ENCODE measurements at places on chromosomes 2 and 18. TPM values are rescaled to one million over a fixed set of nuclear protein-coding genes. Genes with fewer than 3 reads are reported as not detected.

GRCh38 chr2:166632616-166633015 is 138.6 kb upstream of the SCN7A start:
- no peaks in the 10 kb centered on the region for H3K36me3 ChIP-seq
- no peaks in the 10 kb centered on the region for H3K27me3 ChIP-seq
- H3K27ac ChIP-seq, result no peak overlapping the region
- no peak for DNase-seq

- H3K27me3 ChIP-seq, result no peaks in the 10 kb centered on the region
- no peak for DNase-seq
- H3K4me1 ChIP-seq, result no peaks in the 10 kb centered on the region
- no peak overlapping the region for H3K4me3 ChIP-seq
- H3K27ac ChIP-seq, result no peak overlapping the region
Observed at GRCh38 chr2:1744151-1744445, 217 bp downstream of the PXDN start.

- H3K36me3 ChIP-seq, result no peaks in the 10 kb centered on the region
- no peak for DNase-seq
- H3K4me1 ChIP-seq, result peaks cover 29% of the 10 kb centered on the region
- H3K27ac ChIP-seq, result no peak overlapping the region
- no peaks in the 10 kb centered on the region for H3K27me3 ChIP-seq
Observed at GRCh38 chr2:72892506-72893173, 5.4 kb downstream of the SPR start.

- no peak overlapping the region for H3K4me3 ChIP-seq
- DNase-seq, result no peak
- no peak overlapping the region for H3K27ac ChIP-seq
Observed at GRCh38 chr2:180763263-180763989, 217.0 kb upstream of the UBE2E3 start.

DNA sequence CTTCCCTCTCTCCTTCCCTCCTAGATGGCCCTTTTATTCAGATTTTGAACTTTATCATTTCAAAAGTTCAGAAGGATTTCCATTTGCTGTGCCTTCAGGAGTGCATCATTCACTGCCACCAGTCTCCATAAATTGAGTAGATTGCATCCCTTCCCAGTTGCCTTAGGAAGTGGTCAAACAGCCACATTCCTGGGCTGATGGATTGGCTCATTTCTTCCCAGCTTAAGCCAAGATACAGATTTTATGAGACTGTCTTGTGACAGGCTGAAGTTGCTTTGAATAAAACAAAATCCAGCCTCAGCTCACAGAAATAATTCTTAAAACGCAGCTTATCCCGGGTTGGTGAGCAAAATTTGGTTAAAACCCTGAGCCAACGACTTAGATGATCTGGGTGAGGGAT is 9.8 kb downstream of the NRP2 start:
- no peak overlapping the region for H3K27ac ChIP-seq
- no peak for DNase-seq
- no peak overlapping the region for H3K4me3 ChIP-seq
- no peaks in the 10 kb centered on the region for H3K4me1 ChIP-seq
- H3K36me3 ChIP-seq, result no peaks in the 10 kb centered on the region

- no peaks in the 10 kb centered on the region for H3K36me3 ChIP-seq
- DNase-seq, result peak; percentile 12
- H3K27ac ChIP-seq, result no peak overlapping the region
Observed at GRCh38 chr18:38369772-38370690, 804.4 kb upstream of the CELF4 start.

Gene CYBRD1
- polyA plus RNA-seq, result 38.1 TPM

Gene MFF
- 128 TPM for polyA plus RNA-seq

Gene CDH7
- not detected for polyA plus RNA-seq

Gene PRSS56
- polyA plus RNA-seq, result not detected

Gene STPG4
- not detected for polyA plus RNA-seq

Gene SOCS6
- 4.4 TPM for polyA plus RNA-seq

Gene GALR1
- not detected for polyA plus RNA-seq
